Aorta (tissue), 5 donors: ENCODE measurements at places on chromosomes 6 and 20. TPM values are rescaled to one million over a fixed set of nuclear protein-coding genes. Genes with fewer than 3 reads are reported as not detected.

SYCP2 gene
- 2.4 TPM for total RNA-seq

DNA sequence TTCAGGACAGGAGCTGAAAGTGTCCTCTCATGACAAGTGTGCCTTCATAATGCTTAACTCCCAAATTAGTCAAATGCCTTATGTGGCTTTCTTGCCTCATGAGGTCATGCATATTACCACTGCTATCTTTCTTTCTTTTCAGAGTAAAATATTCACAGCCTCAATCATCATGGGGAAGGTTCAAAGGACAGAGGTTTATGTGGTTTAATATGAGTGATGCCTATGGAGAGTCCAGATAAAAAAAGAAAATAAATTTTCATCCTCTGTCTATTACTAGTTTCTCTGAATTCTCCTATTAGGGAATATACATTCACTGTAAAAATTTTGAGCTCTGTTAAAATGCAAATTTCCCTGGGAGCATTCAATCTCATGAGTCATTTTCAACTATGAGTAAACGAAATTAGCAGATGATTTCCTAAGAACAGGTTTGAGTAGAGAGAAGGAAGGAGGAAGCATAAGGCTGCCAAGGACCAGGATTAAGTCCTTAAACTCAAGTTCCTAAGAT, 396.9 kb upstream of the ADGRB3 start:
- DNase-seq: no peak

DNA sequence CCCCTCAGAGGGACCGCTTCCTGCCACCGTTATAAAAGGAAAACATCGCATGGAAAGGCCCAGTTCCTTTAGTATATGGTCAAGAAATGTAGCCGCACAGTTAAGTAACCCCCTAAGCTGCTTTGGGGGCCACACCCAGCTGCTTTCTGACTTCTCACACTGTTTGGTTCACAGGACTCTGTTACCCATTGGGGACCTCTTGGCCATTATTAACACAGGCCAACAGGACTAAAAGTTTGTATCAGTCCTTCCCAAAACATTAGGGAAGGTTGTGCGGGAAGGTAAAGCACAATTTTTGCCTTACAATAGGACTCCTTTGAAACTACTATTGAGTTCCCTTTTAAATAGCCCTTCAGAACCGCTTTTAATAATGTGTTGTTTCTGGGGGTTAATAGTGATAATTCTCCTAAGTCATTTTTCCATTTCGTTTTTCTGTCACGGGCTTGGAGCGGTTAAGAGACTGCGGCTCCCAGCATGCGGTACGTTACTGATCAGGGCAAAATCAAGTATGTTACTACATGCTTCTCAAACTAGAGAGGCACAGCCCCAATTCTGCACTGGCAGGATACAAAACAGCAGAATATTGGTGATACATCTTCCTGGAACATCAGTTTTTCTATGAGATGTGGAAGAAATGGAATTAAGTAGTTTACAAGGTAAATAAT, 668 bp upstream of the RPP40 start:
- DNase-seq: no peak

- DNase-seq: no peak
Observed at GRCh38 chr6:5930143-5930770, 76.5 kb downstream of the NRN1 start.

WFDC12 gene
- total RNA-seq: not detected

ENPP5 gene
- total RNA-seq: 3.7 TPM

GRCh38 chr6:143555071-143555492, 43.6 kb upstream of the FUCA2 start:
- DNase-seq: no peak

DNA sequence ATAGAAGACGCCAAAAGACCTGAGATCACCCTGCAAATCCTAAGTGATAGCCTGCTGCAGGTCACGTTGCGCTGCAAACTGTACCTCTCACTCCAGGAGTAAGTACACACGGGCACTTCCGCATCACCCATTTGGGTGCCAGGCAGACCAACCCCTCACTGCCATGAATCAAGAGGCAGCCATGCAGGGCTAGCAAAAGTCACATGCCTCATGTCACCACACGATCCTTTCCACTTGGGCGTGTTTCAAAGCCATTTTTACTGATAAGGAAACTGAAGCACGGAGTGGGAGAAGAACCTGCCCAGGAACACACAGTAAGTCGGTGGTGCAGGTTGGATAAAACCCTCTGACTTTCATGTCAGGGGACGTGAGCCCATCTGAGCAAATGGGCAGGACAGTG, 37.0 kb downstream of the BPIFB1 start:
- no peak for DNase-seq

DNA sequence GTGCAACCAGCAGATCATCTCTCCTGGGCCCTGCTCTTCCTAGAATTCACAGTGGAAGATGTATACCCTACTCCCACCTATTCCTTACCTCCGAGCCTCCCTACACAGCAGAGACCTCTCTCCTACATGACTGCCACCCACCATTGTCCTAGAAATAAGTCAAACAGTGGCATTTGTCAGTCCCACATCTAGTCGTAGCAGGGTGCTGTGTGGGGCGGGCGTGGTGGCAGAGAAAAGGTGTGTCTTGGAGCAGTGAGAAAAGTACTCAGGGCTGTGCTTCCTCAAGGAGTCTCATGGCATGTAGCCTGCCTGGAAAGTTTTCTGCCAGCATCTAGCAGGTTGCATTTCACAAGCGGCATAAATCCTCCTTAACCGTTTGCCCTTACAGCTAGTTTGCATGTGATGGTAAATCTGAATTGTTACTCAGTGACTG, 59.4 kb upstream of the PTGIS start:
- DNase-seq: no peak

GRCh38 chr20:58684291-58684690, 8.3 kb upstream of the NPEPL1 start:
- DNase-seq: no peak

PGC gene
- total RNA-seq: 0.65 TPM

DNA sequence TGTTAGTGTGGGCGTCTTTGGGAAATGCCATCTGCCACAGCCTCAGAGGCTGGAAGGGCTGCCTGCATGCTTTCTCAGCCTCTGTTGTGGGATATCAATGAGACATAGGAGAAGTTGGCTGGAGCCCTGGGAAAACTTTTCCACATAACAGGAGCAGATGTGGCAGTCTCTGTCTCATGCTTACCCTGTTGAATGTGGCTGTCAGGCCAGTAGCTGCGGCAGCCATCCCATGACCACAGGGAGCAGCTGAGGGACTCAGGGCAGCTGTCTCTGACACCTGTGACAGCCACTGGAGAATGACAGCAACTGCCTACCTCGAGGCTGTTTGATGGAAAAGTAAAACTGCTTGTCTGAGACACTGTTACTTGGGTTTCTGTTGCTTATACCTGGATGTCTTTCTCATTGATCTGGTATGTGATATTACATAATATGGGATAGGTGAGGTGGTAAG, 64.4 kb downstream of the TULP4 start:
- no peak for DNase-seq

GRCh38 chr6:165630544-165630953, 32.5 kb downstream of the PDE10A start:
- no peak for DNase-seq

DNA sequence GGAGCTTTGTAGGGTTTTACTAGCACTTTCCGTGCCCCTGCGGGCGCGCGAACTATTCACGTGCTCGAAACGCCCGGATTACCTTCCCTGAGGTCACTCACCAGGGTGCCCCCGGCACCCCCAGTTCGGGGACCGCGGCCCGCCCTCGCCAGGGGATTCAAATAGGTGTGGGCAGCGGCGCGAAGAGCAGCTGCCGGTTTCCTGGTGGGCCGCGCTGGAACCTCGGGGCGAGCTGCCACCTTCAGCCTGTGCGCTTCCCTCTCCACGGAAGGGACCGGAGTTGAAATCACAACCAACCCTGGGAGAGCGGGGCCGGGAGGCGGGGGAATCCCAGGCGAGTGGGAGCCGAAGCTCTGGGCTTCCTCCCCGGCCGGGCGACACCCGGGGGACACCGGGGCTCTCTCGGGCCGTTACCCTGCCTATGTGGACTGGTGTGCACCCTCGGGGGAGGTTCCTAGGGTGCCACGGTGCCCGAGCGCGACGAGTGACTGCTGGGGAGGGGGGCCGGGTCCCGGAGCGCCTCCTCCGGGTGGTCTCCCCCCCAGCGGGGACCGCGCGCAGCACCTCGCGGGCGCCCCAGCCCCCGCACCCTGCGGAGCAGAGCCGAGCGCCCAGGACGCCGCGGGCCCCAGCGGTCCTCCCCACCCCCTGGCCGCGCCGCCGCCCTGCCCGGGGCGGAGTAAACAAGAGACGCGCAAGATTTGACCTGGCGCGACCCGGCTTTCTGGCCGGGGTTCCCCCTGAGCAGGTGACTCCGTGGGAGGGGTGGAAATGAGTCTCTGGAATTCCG, 2.1 kb upstream of the HIVEP2 start:
- DNase-seq: peak; percentile 87

ELOVL2 gene
- 1.5 TPM for total RNA-seq

IMPG1 gene
- not detected for total RNA-seq
